Stimulated activated CD8-positive, alpha-beta memory T cell treated with anti-CD3 and anti-CD28 coated beads, Interleukin-15, amount 100 ng/mL, for 24 hours (primary cell): ENCODE measurements at places on chromosomes 16 and 17.

DNA sequence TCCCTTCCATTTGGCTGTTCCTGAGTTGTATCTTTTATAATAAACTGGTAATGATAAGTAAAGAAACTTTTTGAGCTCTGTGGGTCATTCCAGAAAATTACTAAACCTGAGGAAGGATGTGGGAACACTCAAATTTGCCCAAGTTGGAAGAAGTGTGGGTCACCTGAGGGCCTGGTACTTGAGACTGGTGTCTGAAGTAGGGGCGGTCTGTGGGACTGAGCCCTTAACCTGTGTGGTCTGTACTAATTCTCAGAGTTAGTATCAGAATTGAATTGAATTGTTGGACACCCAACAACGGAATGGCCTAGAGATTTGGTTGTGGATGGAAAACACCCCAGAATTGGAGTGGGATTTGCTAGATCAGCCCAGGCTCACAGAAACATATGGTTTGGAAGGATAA, 43.1 kb downstream of the IKZF3 start:
- no peak for DNase-seq

DNA sequence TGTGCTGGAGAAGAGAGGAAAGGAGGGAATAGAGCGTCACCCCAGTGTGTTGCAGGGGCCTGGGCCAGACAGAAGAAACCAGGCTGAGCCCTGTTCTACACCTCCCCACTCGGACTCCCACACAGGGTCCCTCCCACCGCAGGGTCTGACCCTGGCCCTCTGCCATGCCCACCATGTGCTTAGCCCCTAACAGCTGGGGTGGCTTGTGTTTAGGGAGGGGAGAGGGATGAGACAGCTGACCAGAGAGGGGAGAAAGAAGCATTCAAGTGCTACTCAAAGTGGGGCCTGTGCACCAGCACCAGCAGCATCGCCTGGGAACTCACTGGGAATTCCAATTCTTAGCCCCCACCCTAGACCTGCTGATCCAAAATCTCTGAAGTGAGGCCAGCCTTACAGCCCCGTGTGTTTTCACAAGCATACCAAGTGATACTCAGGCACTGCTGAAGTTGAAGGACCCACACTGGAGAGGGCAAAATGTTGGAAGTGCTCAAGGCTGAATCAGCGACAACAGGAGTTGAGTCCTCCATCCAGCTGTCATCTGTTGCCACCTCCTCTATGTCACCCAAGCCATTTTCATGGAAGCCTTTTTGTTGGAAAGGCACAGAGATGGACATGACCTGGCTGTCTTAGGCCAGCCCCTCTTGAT, 47.0 kb downstream of the FZD2 start:
- DNase-seq: no peak

DNA sequence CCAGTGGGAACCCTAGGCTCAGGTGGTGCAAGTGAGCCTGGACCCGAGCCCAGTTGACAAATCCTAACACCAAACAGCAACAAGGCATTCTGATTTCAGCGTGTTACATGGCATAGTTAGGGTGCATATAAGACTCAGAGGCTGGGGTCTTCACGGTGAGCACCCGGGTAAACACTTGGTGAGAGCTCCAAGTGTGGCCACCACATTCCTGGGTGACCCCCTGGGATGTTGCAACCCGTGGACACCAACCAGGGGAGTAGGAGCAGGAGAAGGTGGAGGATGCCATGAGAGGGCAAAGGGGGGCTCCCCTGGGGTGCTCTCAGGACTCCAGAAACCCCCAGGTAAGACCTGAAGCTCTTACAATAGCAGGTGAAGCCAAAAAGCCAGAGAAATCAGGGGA, 69.9 kb upstream of the CDH5 start:
- DNase-seq: no peak

GRCh38 chr16:48790151-48790550, 180.2 kb upstream of the N4BP1 start:
- no peak for DNase-seq

DNA sequence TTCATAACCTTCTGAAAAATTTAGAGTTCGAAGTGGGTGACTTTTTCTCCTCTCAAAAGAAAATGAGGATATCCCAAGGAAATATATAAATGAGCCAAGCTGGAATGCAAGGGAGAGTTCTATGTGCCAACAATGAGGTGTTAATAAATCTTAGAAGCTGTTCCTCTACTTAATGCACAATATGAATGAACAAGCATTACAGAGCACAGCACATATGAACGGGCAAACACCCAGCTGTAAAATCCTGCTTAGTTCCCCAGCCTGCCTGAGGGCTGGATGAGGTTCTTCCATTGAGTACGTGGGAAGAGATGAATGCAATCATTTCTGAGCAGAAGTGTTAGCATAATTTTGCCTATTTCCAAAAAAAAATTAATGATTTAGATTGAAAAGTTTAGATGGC, 58.1 kb downstream of the WDR59 start:
- no peak for DNase-seq

DNA sequence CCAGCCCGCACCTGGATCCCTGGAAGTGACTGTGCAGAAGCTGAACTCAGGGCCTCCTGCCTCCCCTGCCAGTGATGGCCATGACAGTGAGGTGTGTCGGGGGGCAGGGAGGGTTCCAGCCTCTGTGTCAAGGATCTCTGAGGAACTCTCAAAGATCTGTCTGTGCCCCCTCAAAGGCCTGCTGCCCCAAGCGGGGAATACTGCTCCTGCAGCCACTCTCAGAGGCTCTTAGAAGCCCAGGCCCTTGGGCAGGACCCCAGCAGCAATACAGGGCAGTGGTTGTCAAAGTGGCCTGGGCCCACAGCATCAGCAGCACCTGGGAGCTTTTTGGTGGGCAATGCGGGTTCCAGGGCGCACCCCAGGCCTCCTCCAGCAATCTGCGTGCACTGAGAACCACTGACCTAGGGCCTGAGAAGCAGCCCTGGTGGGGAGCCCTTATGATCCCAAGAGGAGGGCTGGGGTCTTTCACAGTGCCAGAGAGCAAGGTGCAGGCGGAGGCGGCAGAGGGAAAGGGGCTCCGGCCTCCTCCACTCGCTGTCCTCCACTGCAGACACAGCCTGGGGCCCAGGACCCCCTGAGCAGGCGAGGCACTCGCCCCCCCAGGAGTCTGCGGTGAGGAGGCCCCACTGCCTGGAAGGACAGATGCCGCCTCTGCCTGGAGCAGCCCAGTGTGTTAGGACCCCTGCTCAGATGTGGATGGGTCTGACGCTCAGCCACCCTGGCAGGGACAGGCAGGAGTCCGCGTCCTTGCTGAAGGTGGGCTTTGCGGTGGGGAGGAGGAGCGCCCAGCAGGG, 42.1 kb downstream of the ENGASE start:
- no peak for DNase-seq

DNA sequence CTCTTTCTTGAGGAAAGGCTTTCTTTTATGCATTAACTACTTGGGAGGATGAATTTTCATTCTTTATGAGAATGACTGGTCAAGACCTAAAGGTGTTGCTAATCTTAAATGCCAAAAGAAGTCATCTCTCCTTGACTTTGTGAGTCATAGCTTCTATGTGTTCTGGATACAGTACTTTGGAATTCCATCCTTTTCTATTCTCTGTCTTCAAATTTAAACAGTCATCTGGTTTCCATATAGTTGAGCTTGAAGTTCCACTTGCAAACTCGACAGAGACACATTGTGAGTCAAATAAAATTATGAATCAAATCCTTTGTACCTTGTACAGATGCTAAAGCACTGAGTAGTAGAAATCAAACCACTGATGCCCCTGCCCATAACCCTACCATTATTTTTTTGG, 271.9 kb upstream of the PMFBP1 start:
- no peak for DNase-seq

GRCh38 chr16:55480228-55480655, 1.2 kb downstream of the MMP2 start:
- DNase-seq: no peak
